SIG-M5 (cell line): ENCODE measurements at places on chromosomes 4 and X.

DNA sequence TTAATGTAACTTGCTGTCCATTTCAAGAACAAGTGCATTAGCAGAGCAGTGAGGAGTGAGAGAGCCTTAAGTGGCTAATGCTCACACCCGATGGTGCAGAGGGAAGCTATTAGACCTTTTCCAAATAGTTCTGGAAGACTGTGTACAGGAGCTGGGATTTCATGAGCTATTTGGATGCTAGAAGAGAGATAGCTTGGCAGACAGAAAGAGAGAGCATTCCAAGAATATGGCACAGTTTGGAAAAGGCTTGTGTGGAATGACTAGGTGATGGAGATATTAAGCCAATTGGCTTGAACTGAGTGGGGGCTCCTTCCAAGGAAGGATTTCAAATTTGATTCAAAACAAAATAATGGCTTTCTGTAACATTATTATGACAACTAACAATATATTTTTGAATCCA lies 1097.2 kb upstream of the TENM3 start:
- no peak for DNase-seq

- no peak for DNase-seq
These were observed 11.1 kb upstream of the GPM6A start for GRCh38 chr4:175823015-175823742.

- DNase-seq = no peak
These were observed 1525.6 kb downstream of the ARAP2 start for GRCh38 chr4:34718576-34719245.

DNA sequence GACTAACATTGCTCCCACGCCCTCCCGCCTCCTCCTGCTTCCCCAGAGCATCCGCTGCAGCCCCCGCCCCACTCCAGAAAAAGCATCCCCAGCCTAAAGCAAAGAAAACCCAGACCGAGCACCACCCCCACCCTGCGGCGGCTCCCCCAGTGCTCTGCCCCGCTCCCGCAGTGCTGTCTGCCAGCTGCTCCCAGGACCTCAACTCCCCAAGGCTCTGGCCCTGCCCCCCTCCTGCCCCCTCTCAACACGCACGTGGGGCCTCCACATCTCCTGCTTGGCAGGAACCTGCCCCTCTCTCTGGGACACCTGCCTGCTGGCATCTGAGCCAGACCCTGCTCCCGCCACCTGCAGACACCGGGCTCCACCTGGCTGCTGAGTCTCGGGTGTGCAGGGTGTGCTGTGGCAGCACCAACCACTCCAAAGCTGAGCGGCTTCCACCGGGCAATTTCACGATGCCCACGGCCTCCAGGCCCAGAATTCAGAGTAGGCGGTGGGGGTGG lies 79.4 kb downstream of the FAM53A start:
- no peak for DNase-seq

- DNase-seq = no peak
These were observed 191.6 kb downstream of the ANAPC10 start for GRCh38 chr4:144906181-144906925.

GRCh38 chr4:2857349-2857927 lies 13.8 kb downstream of the ADD1 start:
- no peak for DNase-seq

- no peak for DNase-seq
These were observed 61.9 kb downstream of the HOPX start for GRCh38 chr4:56619160-56619559.

DNA sequence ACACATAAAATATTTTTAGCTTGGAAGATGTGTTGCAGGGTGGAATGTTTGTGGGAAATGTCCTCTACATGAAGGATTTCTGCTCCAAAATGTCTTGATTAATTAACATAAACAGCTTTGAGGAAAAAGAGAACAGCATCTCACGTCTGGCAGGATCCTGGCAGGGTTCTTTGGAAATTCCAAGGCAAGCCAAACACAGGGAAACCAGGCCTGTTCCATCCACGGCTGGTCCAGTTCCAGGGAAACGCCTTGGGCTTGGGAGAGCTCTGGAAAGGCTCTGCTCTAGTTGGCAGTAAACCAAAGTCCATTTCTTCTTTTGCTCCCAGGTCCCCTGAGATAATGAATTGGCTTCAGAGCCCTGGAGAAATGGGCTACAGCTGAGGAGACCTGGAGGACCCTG lies 42.4 kb upstream of the GAB1 start:
- no peak for DNase-seq

GRCh38 chr4:99390055-99390454 lies 37.5 kb upstream of the ADH1C start:
- DNase-seq = no peak

- DNase-seq = no peak
These were observed 9.6 kb downstream of the SGMS2 start for GRCh38 chr4:107834241-107834794.

DNA sequence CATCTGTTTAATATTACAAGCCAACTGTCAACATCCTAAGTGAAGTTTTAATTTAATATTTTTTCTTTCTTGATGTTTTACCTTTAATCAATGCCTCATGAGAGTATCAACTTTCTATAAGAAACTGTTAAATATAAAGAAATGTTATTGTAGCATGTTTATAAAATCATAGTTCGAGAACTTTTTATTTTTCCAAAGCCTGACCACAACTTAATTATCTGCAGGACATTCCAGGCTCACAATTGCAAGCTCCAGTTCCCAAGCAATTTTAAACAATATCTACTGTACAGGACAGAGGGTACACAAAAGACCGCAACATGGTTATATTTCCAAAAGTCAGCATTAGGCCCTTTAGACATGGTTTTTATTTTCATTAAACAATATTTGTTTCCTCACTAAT lies 20.1 kb downstream of the STX18 start:
- no peak for DNase-seq
